ENCODE measurements at places on chromosomes 5 and 9. TPM values are rescaled to one million over a fixed set of nuclear protein-coding genes. Genes with fewer than 3 reads are reported as not detected.

GRCh38 chr9:97366476-97366875, 45.4 kb upstream of the TDRD7 start:
- no peaks in the 10 kb centered on the region for H3K4me1 ChIP-seq
- no peak overlapping the region for H3K27ac ChIP-seq
- H3K27me3 ChIP-seq = no peaks in the 10 kb centered on the region
- no peak overlapping the region for H3K4me3 ChIP-seq

DNA sequence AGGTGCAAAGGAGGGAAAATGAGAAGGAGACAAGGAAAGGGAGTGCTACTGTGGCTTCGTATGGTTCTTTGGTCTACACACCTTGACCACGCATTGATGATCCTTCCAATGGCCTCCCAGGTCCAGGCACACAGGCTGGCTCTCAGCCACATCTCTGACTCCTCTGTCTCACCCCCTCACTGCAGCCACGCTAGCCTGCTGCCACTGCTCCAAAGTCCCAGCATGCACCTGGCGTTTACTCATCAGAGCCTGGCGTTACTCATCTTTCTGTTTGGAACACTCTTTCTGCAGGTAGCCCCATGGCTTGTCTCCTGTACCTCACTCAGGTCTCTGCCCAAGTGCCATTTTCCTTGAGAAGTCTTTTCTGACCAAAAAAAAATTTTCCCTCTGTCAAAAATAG, 195.5 kb downstream of the SNCAIP start:
- no peaks in the 10 kb centered on the region for H3K27me3 ChIP-seq
- H3K36me3 ChIP-seq = no peaks in the 10 kb centered on the region
- no peak overlapping the region for H3K27ac ChIP-seq
- peaks cover 20% of the 10 kb centered on the region for H3K4me1 ChIP-seq

DNA sequence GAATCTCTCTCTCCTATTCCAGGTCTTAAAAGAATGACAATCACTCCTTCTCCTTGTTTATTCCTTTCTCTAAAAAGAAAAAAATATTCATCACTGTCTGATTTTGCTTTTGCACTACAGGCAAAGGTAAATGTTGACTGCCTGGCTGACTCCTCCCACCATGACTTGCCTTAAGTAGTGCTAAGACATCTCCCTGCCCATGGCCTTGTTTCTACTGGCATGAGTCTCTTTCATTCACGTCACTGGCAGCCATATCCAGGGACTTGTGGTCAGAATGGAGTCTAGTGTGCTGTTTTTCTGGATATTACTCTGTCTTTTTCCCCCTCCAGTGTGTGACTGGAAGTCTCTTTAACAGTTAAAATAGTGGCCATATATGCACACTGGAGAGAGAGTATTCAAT, 522.9 kb upstream of the DAB2 start:
- H3K27me3 ChIP-seq = no peaks in the 10 kb centered on the region
- H3K4me1 ChIP-seq = no peaks in the 10 kb centered on the region
- no peaks in the 10 kb centered on the region for H3K36me3 ChIP-seq
- DNase-seq = no peak
- H3K4me3 ChIP-seq = no peak overlapping the region

- no peaks in the 10 kb centered on the region for H3K36me3 ChIP-seq
- no peaks in the 10 kb centered on the region for H3K27me3 ChIP-seq
- no peak overlapping the region for H3K27ac ChIP-seq
- DNase-seq = no peak
- H3K4me1 ChIP-seq = no peaks in the 10 kb centered on the region
- H3K4me3 ChIP-seq = no peak overlapping the region
These were observed 112.9 kb upstream of the FER start for GRCh38 chr5:108634617-108635288.

The GABRA1 gene
- not detected for total RNA-seq
